ENCODE measurements at places on chromosomes 3 and 15.
A peak's percentile ranks its signal among the peaks of the same experiment; 100 is the strongest.

DNA sequence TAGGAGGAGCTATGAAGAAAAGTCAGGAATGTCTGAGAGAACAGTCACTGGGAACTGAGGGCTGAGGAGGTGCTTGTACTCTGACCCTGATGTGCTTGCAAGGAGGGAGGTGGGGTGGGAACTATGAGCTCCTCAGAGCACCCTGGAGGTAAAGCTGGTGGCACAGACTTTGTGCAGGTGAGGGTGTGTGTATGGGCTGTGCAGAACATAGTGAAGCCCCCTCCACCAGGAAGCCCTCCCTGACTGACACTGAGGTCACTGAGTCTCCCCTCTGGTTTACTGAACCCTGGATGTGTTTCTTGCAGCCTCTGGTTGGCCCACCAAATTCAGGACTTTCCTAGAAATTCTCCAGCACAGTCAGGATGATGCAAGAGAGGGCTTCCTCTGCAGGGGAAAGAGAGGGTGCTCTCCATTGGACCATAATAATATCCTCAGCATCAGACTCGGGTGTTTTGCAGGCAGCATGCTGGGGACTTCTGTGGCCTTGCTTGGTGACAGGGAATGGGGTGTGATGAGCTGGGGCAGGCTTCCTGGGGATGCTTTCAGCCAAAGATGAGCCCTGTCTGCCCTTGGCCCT, 1.5 kb upstream of the ISLR start:
- no peak for DNase-seq

DNA sequence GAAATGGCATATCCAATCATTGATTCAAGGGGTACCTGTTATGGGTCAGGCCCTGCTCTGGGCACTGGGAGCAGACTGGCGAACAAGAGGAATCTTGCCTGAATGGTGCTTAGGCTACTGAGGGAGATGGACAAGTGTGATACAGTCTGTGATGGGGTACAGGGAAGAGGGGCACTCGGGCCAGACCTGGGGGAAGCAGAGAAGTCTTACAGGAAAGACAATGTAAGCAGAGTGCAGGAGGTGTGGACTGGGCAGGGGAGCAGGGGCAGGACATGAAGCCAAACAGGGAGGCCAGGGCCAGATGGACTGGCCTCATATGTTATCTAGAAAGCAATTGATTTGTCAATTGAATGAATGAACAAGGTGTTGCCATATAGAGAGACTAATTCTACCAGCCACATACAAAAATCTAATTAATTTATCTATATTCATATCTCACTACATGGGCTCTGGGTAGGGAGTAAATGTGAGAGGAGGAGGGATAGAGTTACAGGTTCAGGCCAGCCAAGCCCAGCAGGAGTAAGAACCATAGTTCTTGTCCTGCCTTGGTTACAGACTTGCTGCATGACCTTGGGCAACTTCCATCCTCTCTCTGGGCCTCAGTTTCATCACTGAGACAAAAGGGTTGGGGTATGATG, 3.6 kb upstream of the IGDCC4 start:
- DNase-seq = no peak

- peak; percentile 29 for DNase-seq
Measured at GRCh38 chr15:40358471-40359353, 693 bp downstream of the DISP2 start.

DNA sequence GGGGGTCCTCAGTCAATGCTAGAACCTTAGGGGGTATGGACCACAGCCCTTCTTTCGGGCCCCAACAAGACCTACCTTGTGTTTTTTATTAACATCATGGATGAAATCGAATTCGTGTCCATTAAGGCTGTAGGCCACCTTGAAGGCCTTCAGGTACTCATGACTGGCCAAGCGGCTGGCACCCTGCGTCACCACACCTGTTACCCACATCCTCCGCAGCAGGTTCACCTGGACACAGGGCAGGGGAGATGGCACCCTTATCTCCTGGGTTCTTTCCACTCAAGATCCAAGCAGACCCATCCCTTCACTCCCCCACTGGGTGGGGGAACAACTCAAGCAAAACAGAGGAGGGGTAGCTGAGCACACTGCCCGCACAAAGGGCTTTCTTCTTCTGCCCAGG, 6.6 kb downstream of the MFGE8 start:
- DNase-seq = no peak

GRCh38 chr3:114903213-114903612, 243.9 kb downstream of the ZBTB20 start:
- DNase-seq = no peak

GRCh38 chr3:47664519-47664918, 85.9 kb upstream of the CSPG5 start:
- peak; percentile 28 for DNase-seq

GRCh38 chr3:113287803-113288648, 76.7 kb downstream of the BOC start:
- peak; percentile 66 for DNase-seq

GRCh38 chr3:156639414-156640023, 34.9 kb upstream of the TIPARP start:
- DNase-seq = no peak

DNA sequence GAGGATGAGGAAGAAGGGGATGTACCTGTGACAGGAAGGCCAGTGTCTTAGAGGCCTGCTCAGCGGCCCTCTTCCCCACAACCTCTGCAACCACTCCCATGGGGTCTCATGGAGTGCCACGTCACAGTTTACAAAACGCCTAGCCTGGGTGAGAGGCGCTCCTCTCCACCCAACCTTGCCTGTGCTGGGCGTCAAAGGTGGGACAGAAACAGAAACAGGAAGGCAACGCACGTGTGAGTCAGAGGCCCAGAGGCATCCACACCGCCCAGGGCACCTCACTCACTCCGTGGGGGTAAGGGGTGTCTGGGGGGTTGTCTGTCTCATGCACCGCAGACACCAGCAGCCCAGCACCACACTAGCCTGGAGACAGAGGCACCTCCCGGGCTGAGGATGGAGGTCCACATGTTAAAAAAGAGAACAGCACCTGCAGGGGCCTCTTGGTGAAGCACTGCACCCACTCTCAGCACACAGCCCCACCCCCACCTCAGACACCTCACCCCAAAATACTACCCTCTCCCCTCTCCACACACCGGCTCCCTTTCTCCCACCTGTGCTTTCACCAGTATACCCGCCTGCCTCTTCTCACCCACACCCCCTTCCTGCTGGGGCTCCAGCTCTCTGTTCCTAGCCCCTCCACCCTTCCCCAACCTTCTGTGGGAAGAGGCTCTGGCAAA, 4.7 kb upstream of the CALML4 start:
- peak; percentile 61 for DNase-seq

GRCh38 chr15:41416128-41416741, 660 bp upstream of the RTF1 start:
- no peak for DNase-seq

- no peak for DNase-seq
Measured at GRCh38 chr3:180059356-180059755, 22.6 kb upstream of the PEX5L start.

- DNase-seq = peak; percentile 14
Measured at GRCh38 chr15:92288755-92289154, 104.9 kb upstream of the ST8SIA2 start.

Measured in GM12865 (cell line).